ENCODE measurements at places on chromosomes 6 and 20. TPM values are rescaled to one million over a fixed set of nuclear protein-coding genes. Genes with fewer than 3 reads are reported as not detected.
A peak's percentile ranks its signal among the peaks of the same experiment; 100 is the strongest.

Gene PTPRT
- 1.1 TPM for total RNA-seq

DNA sequence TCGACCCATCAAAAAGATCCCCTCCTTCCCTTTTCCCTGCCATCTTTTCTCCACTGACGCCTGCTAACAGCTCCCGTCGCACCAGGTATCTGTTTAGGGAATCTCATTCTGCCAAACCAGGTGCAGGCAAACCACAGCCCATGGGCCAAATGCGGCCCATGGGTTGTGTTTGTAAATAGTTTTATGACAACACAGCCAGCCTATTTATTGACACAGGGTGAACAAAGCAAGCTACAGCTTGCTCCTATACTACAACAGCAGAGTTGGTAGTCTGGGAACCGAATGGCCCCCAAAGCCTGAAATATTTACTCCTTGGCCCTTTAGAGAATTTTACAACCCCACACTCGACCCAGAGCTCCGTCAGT is 16.4 kb downstream of the NFATC2 start:
- no peak for DNase-seq

Gene HTR1E
- 0.09 TPM for total RNA-seq

DNA sequence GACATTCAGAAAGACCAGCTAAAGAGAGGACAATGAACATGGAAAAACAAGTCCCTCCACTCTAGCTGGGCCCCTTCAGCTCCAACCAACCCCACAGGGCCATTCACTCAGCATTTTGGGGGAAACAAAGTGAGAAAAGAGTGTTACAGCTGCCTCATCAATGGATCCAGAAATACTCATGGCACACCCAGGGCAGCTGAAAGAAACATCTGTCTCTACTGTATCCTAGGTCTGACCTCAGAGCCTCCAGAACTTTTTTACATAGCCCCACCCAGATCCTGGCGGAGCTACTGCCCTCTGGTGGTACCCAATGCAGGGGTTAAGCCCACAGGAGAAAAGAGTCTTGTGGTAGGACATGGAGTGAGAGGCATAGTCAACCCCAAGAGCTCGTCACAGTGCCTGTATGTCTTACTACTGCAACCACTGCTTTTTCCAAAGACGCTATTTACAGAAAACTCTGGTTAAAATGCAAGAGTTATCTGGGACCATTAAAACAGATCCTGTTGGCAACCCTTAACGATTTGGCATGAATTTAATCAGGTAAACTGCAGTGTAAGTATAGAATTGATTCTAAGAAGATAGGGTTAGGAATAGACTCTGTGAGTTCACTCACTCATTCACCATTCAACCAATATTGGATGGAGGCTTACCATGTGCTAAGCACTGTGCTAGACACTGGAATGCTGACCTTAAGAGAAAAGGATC is 37.4 kb upstream of the FAM83C start:
- peak; percentile 82 for DNase-seq

DNA sequence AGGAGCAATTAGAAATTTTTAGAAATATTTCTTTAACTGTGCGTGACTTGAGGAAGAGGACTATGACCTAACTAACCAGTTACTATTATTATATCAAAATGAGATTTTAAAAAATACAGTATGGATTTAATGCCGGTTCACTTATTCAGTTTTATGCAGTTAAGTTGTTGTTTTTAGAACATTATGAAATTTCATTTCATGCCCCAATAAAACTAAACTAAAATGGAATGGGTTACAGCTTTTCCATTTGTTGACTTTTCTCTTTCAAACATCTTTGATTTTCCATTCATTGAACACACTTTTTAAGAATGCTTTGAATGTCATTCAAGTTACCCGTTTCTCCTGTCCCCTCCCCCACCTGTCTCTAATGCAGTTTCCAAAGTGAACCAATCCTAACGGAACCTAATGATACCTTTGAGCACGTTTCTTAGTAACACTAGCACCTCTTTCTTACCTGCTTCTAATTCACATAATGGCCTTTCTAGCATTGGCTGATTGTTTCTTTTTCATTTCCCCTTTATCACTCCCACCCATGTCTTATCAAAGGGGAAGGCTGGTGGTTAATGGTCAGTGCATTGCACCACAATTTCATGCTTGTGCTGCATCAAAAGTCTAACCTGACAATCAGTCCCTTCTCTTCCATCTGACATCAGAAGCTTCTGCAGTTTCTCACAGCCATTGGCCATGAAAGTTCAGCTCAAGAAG is 262.2 kb upstream of the TAB2 start:
- no peak for DNase-seq

DNA sequence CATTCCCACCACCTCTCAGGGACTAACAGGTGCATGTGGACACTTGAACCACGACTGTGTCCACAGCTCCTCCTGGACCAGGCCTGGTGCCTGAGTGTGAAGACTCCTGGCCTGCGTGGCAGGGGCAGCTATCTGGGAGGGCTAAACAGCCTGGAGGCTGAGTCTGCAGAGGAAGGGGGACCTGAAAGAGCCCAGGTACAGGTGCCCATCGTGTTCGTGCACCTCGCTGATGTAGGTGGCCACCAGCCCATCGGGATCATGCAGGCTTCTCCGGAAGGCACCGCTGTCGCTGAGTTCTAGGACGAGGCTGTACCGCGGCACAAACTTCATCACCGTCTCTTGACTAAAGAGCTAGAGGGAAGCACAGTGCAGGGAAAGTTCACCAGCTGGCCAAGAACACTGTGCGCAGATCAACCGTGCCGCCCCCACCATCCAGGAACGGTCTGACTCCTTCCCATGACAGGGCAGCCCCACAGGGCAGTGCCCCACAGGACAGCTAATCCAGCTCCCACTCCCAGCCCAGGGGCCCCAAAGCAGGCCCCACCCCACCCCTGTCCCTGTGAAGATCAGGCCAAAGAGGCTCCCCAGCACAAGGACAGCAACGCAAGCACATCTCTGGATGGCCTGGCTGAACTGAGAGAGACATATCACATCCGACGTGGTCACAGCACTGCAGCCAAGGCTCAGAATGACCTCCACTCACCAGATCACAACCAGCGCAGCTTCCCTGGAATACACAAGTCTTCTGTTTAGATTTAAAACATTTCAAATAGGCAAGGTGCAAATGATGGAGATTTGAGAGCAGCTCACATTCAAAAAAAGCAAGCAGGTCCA is 14.8 kb downstream of the CST7 start:
- DNase-seq: no peak

Gene PERP
- 26.9 TPM for total RNA-seq

Gene BMP5
- 0.07 TPM for total RNA-seq

Data from WTC11 (cell line).